ENCODE measurements at places on chromosomes 2 and 18. TPM values are rescaled to one million over a fixed set of nuclear protein-coding genes. Genes with fewer than 3 reads are reported as not detected.

GRCh38 chr2:230868947-230869913 is 4.5 kb downstream of the ITM2C start:
- H3K27me3 ChIP-seq, result peaks cover 24% of the 10 kb centered on the region
- H3K4me1 ChIP-seq, result peaks cover 14% of the 10 kb centered on the region
- H3K4me3 ChIP-seq, result no peak overlapping the region
- no peak for DNase-seq

DNA sequence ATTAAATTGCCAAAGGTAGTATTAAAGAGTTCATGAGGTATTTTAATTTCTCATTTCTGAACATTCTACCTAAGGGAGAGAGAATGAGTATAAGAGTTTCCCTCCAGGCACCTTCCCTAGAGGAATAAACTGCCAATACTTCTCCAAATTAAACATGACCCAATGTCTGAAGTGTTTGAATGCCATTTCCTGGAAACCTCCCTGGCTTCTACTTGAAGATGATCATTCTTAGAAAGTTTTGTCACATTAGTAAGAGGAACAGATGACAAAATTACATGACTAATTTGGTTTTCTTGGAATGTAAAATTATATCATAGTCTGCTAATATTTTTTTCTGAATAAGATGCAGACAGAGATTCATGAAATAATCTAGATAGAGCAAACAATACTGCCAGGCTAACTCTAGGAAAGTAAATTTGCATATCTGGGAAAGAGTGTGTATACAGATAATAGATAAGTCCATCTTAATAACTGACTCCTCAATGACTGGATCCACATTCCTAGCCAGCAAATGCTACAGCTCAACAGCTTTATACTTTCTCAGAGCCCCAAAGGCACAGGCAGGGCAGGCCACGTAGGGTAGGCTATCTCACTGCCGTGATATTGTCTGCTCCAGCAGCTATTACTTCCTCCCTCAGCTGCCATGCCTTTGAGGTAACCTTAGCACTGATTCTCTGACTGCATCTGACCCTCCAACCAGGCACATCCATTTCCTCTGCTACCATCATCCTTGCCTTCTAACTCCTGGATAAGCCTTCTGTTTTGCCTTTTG is 630.8 kb upstream of the PIK3C3 start:
- no peak overlapping the region for H3K4me3 ChIP-seq
- no peak overlapping the region for H3K27ac ChIP-seq
- H3K36me3 ChIP-seq, result no peaks in the 10 kb centered on the region
- H3K27me3 ChIP-seq, result no peaks in the 10 kb centered on the region

GRCh38 chr18:48192542-48192941 is 216.6 kb downstream of the ZBTB7C start:
- H3K27ac ChIP-seq, result no peak overlapping the region
- peaks cover under 1% of the 10 kb centered on the region for H3K4me1 ChIP-seq
- H3K36me3 ChIP-seq, result no peaks in the 10 kb centered on the region
- peaks cover 24% of the 10 kb centered on the region for H3K27me3 ChIP-seq

DNA sequence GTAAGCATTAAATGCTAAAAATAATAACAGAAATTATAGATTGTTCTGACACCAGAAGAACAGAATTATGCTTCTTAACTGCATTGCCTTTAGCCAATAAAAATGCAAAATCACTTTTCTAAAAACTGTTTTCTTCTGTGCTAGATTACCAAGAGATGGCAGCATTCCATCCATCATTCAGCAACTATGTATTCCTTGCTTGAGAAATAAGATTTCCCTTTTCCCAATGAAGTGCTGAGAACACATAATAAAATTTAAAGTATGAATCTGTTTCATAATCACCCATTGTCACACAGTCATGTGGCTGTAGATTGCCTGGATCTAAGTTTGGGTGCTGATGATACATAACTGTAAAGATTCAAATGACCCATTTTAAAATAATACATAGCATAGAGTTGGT is 504.2 kb downstream of the TDRD15 start:
- H3K27me3 ChIP-seq, result no peaks in the 10 kb centered on the region
- no peaks in the 10 kb centered on the region for H3K4me1 ChIP-seq
- no peak overlapping the region for H3K27ac ChIP-seq

DNA sequence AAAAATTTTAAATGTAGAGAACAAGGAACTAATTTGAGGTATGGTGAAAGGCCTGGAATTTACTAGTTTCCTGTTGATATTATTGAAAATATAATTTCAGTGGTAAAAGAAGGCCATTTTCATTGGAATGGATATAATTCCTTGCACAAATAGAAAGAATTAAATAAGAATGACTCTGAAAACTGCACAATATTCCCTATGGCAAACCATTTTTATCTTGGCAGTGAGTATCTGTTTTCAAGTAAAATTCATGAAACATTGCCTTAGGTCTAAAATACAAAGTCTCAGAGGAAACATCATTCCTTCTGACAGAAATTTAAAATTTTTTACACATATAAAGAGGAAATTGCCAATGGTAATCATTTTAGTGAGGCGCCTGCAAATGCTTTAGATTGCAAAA is 1468.3 kb downstream of the LRP1B start:
- H3K4me1 ChIP-seq, result no peaks in the 10 kb centered on the region
- H3K36me3 ChIP-seq, result no peaks in the 10 kb centered on the region
- H3K27ac ChIP-seq, result no peak overlapping the region
- H3K27me3 ChIP-seq, result no peaks in the 10 kb centered on the region
- no peak for DNase-seq
- H3K4me3 ChIP-seq, result no peak overlapping the region

- no peaks in the 10 kb centered on the region for H3K27me3 ChIP-seq
- H3K4me3 ChIP-seq, result no peak overlapping the region
- no peaks in the 10 kb centered on the region for H3K36me3 ChIP-seq
- peaks cover 24% of the 10 kb centered on the region for H3K4me1 ChIP-seq
- DNase-seq, result no peak
These were observed 540.7 kb upstream of the ID2 start for GRCh38 chr2:8141079-8141707.

GRCh38 chr2:2577407-2577831 is 246.3 kb upstream of the MYT1L start:
- no peak overlapping the region for H3K27ac ChIP-seq
- H3K27me3 ChIP-seq, result no peaks in the 10 kb centered on the region
- H3K4me1 ChIP-seq, result no peaks in the 10 kb centered on the region
- DNase-seq, result no peak

GRCh38 chr2:236545248-236545658 is 24.4 kb upstream of the ACKR3 start:
- peaks cover 75% of the 10 kb centered on the region for H3K4me1 ChIP-seq
- H3K27me3 ChIP-seq, result no peaks in the 10 kb centered on the region
- no peak overlapping the region for H3K4me3 ChIP-seq
- peaks cover 39% of the 10 kb centered on the region for H3K36me3 ChIP-seq

- peaks cover 2% of the 10 kb centered on the region for H3K36me3 ChIP-seq
- H3K4me1 ChIP-seq, result peaks cover 5% of the 10 kb centered on the region
- no peak overlapping the region for H3K27ac ChIP-seq
- DNase-seq, result no peak
These were observed 60.7 kb downstream of the SPATS2L start for GRCh38 chr2:200367155-200367554.

GRCh38 chr18:61870151-61870550 is 22.7 kb downstream of the RNF152 start:
- no peak overlapping the region for H3K4me3 ChIP-seq
- DNase-seq, result no peak
- H3K27ac ChIP-seq, result no peak overlapping the region
- H3K36me3 ChIP-seq, result no peaks in the 10 kb centered on the region
- H3K27me3 ChIP-seq, result peaks cover 7% of the 10 kb centered on the region

GRCh38 chr18:68992719-68993482 is 195.0 kb downstream of the CCDC102B start:
- no peaks in the 10 kb centered on the region for H3K36me3 ChIP-seq
- H3K4me1 ChIP-seq, result peaks cover 2% of the 10 kb centered on the region
- peaks cover 2% of the 10 kb centered on the region for H3K27me3 ChIP-seq
- no peak overlapping the region for H3K27ac ChIP-seq
- DNase-seq, result no peak
- no peak overlapping the region for H3K4me3 ChIP-seq

GRCh38 chr18:56390626-56391025 is 247.8 kb downstream of the TXNL1 start:
- H3K36me3 ChIP-seq, result no peaks in the 10 kb centered on the region
- no peak overlapping the region for H3K27ac ChIP-seq
- H3K4me3 ChIP-seq, result no peak overlapping the region
- DNase-seq, result no peak
- no peaks in the 10 kb centered on the region for H3K27me3 ChIP-seq
- no peaks in the 10 kb centered on the region for H3K4me1 ChIP-seq

- peak; percentile 10 for DNase-seq
- H3K27me3 ChIP-seq, result peaks cover 18% of the 10 kb centered on the region
- no peak overlapping the region for H3K4me3 ChIP-seq
- no peak overlapping the region for H3K27ac ChIP-seq
- no peaks in the 10 kb centered on the region for H3K4me1 ChIP-seq
- no peaks in the 10 kb centered on the region for H3K36me3 ChIP-seq
These were observed 185.3 kb upstream of the ATP5MC3 start for GRCh38 chr2:175366815-175367214.

- no peak overlapping the region for H3K4me3 ChIP-seq
- H3K4me1 ChIP-seq, result peaks cover 19% of the 10 kb centered on the region
- no peaks in the 10 kb centered on the region for H3K27me3 ChIP-seq
- H3K36me3 ChIP-seq, result peaks cover 48% of the 10 kb centered on the region
- no peak overlapping the region for H3K27ac ChIP-seq
- DNase-seq, result no peak
These were observed 23.1 kb upstream of the CHAC2 start for GRCh38 chr2:53744395-53745065.

- H3K4me3 ChIP-seq, result no peak overlapping the region
- no peaks in the 10 kb centered on the region for H3K4me1 ChIP-seq
- DNase-seq, result no peak
- H3K27ac ChIP-seq, result no peak overlapping the region
- no peaks in the 10 kb centered on the region for H3K36me3 ChIP-seq
These were observed 18.1 kb upstream of the TMEM237 start for GRCh38 chr2:201661366-201661765.

DNA sequence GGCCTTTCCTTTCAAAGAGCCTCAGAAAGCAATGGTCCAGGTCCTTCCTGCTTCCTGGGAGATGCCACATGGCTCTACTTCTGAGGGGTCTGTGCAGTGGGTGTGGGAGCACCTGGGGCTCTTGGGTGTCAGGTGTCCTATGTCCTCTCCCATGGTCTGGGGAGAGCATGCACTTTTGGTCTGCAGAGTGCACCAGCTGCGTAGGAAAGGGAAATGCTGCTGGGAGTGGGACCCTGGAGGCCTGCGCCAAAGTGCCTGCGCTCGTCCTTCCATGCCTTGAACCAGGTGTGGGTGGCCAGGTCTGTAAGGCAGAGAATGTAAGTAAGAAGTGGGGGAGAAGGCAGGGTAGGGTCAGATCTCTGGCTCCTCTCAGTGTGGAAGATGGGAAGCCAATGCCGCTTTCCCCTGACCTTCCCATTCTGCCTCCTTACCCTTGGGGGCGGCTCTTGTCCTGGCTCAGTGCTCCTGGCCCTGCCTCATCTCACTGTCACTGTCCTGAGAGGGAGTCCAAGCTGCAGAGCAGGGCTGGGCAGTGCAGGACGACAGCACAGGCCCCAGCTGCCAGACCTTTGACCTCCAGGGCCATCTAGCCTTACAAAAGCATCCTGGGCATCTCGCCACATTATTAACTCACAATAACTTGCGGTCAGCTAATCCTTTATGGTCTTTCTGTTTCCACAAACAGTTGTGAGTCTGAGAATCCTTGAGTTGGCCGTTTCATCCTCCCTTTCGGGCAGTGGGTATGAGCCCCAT is 6.6 kb upstream of the PROM2 start:
- H3K27ac ChIP-seq, result no peak overlapping the region
- H3K36me3 ChIP-seq, result no peaks in the 10 kb centered on the region
- H3K27me3 ChIP-seq, result no peaks in the 10 kb centered on the region
- H3K4me3 ChIP-seq, result no peak overlapping the region

DNA sequence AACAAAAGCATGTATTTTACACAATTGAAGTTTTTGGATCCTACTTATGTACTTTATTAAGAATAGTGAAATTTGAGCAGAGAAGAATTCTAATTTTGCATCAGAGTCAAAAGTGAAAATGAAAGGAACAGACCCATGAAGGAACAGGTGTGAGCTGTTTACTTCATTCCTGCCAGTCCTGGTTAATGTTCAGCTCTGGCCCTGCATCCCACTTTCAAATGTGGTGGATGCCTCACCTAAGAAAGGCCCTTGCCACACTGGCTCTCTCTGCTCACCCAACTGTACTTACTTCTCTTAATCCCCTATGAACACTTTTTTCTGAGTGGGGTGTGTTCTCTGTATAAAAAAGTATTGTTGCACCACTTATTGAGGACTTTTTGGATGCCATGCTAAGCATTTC is 22.2 kb downstream of the FAM110C start:
- peak overlapping the region; percentile 43 for H3K27ac ChIP-seq
- DNase-seq, result no peak
- peaks cover 10% of the 10 kb centered on the region for H3K36me3 ChIP-seq
- H3K27me3 ChIP-seq, result no peaks in the 10 kb centered on the region
- peaks cover 41% of the 10 kb centered on the region for H3K4me1 ChIP-seq
- H3K4me3 ChIP-seq, result no peak overlapping the region

GRCh38 chr18:77366067-77366719 is 116.5 kb downstream of the GALR1 start:
- no peak overlapping the region for H3K4me3 ChIP-seq
- no peaks in the 10 kb centered on the region for H3K4me1 ChIP-seq
- no peak overlapping the region for H3K27ac ChIP-seq
- DNase-seq, result no peak
- no peaks in the 10 kb centered on the region for H3K27me3 ChIP-seq

GRCh38 chr2:27446057-27446456 is 3.9 kb downstream of the KRTCAP3 start:
- no peak overlapping the region for H3K27ac ChIP-seq
- peaks cover 3% of the 10 kb centered on the region for H3K4me1 ChIP-seq
- H3K4me3 ChIP-seq, result no peak overlapping the region
- H3K36me3 ChIP-seq, result peaks cover 28% of the 10 kb centered on the region

DNA sequence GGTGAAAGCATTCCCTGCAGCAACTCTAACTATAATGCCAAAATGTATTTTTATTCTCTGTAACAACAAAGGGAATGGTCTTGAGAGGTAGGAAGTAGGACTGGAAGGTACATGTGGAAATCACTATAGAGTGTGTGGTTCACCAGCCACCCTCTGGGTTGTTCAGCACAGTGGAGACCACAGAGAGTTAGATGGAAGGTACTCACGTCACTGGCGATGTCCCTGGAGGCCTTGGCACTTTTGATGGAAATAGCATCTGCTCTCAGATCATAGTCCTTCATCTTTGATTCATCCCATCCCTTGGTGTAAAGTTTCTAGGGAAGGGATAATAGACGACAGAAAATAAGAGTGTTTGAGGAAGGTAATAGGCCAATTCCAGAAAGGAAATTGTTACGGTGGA is 124.0 kb downstream of the NEB start:
- H3K36me3 ChIP-seq, result peaks cover 4% of the 10 kb centered on the region
- no peak for DNase-seq
- peaks cover 22% of the 10 kb centered on the region for H3K4me1 ChIP-seq
- H3K27me3 ChIP-seq, result no peaks in the 10 kb centered on the region
- H3K4me3 ChIP-seq, result no peak overlapping the region

GRCh38 chr2:2636813-2637212 is 305.7 kb upstream of the MYT1L start:
- no peaks in the 10 kb centered on the region for H3K4me1 ChIP-seq
- no peak overlapping the region for H3K27ac ChIP-seq
- no peaks in the 10 kb centered on the region for H3K27me3 ChIP-seq
- no peaks in the 10 kb centered on the region for H3K36me3 ChIP-seq

The SPDYA gene
- 1.8 TPM for total RNA-seq

The CXCR2 gene
- total RNA-seq, result not detected

The KCNE4 gene
- not detected for total RNA-seq

The ANKRD36B gene
- 46.0 TPM for total RNA-seq

The CHCHD5 gene
- total RNA-seq, result 39.6 TPM

The CENPA gene
- total RNA-seq, result 27.3 TPM

The HMSD gene
- 9.1 TPM for total RNA-seq

The ABCB11 gene
- total RNA-seq, result not detected

The TCF7L1 gene
- 0.18 TPM for total RNA-seq

The MATN3 gene
- not detected for total RNA-seq

The C2orf49 gene
- total RNA-seq, result 18.6 TPM

The NGEF gene
- 2.5 TPM for total RNA-seq

The FOXI3 gene
- not detected for total RNA-seq

The NAPG gene
- 35.3 TPM for total RNA-seq
